Activated B cell treated with CpG ODN at 0.5 μM for 24 hours (primary cell): ENCODE measurements at places on chromosomes 16 and 17. TPM values are rescaled to one million over a fixed set of nuclear protein-coding genes. Genes with fewer than 3 reads are reported as not detected.

- H3K4me3 ChIP-seq: no peak overlapping the region
- DNase-seq: no peak
- no peaks in the 10 kb centered on the region for H3K36me3 ChIP-seq
- H3K4me1 ChIP-seq: peaks cover 5% of the 10 kb centered on the region
- no peak overlapping the region for H3K27ac ChIP-seq
These were observed 101.8 kb upstream of the TNRC6C start for GRCh38 chr17:77856551-77857305.

- H3K4me3 ChIP-seq: no peak overlapping the region
- no peak for DNase-seq
- no peak overlapping the region for H3K27ac ChIP-seq
- no peaks in the 10 kb centered on the region for H3K36me3 ChIP-seq
- peaks cover 41% of the 10 kb centered on the region for H3K27me3 ChIP-seq
These were observed 36.7 kb downstream of the SALL1 start for GRCh38 chr16:51114382-51114781.

DNA sequence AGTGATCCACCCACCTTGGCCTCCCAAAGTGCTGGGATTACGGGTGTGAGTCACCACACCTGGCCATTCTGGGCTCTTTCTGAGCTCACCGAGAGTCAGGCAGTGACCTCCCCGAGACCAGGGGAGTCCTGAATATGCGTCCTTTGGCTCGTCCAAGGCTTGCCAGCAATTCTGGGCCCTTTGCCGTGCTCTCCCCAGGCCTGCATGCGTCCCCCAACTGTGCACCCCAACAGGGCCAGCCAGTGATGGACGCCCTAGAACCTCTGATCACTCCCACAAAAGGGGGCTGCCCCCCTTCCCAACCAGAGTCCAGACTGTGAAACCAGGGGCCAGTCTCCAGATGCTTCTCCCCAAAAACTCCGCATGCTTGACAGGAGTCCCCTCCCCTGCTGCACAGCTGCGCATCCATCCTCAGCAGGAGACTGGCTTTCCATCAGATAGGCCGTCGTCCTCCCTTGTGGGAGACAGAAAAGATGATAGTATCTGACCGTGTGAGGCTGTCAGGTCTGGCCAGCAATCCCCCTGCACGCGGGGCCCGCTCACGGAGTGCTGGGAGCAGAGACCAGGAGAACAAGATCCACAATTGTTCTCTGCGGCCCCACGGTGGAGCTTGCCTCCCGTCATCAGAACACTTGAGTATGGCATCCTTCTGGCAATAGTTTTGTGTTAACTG, 15.5 kb downstream of the HS3ST6 start:
- H3K27ac ChIP-seq: no peak overlapping the region
- no peak for DNase-seq
- H3K27me3 ChIP-seq: peaks cover 11% of the 10 kb centered on the region
- no peaks in the 10 kb centered on the region for H3K4me1 ChIP-seq
- H3K4me3 ChIP-seq: no peak overlapping the region

DNA sequence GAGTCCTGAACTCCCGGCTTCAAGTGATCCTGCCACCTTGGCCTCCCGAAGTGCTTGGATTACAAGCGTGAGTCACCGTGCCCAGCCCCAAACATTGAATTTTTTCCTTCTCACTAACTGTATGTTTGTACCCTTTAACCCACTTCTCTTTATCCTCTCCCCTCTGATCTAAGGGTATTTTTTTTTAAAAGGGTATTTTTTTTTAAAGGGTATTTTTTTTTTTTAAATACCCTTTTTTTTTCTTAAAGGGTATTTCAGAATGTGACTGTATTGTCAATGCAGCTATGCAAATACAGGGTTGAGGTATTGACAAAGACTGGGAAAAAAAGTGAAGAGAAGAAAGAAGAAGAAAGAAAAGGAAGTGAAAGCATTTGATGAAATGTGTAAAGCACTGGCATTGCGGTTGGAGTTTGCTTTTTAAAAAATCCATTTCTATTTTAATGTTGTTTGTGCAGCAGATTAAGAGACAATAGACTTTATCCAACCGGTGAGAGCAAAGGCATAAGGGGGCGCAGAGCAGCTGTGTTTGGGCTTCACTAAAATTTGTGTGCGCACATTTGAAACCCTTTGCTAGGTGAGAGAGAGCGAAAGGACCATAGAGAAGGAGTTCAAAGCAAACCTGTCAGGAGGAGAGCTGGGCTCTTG, 42.4 kb downstream of the SYT17 start:
- H3K4me1 ChIP-seq: peaks cover 74% of the 10 kb centered on the region
- DNase-seq: no peak
- H3K27me3 ChIP-seq: no peaks in the 10 kb centered on the region
- peak overlapping the region; percentile 73 for H3K4me3 ChIP-seq
- peaks cover 15% of the 10 kb centered on the region for H3K36me3 ChIP-seq

GRCh38 chr17:57949649-57950048, 5.6 kb downstream of the CUEDC1 start:
- peaks cover 41% of the 10 kb centered on the region for H3K27me3 ChIP-seq
- H3K4me3 ChIP-seq: no peak overlapping the region
- H3K27ac ChIP-seq: no peak overlapping the region
- H3K4me1 ChIP-seq: peaks cover 46% of the 10 kb centered on the region

DNA sequence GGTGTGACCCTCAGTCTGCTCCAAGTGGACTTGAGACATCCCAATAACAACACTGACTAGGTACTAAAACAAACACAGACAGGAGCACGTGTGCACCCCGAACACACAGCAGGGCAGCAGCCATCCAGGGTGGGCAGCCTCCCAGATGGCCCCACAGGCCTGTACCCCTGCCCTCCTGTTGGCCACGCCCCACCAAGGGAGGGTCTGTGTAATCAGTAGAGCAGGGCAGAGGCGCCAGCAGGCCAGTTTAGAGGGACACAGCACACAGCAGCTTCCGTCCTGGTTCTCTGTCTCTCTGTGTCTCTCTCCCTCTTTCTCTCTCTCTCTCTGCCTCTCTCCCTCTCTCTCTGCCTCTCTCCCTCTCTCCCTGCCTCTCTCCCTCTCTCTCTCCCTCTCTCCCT, 21.4 kb downstream of the ACTG1 start:
- H3K4me3 ChIP-seq: no peak overlapping the region
- H3K4me1 ChIP-seq: peaks cover 7% of the 10 kb centered on the region
- no peak for DNase-seq
- H3K27me3 ChIP-seq: peaks cover 9% of the 10 kb centered on the region
- H3K36me3 ChIP-seq: no peaks in the 10 kb centered on the region
- H3K27ac ChIP-seq: no peak overlapping the region

GRCh38 chr17:51730303-51731050, 428.0 kb downstream of the CA10 start:
- DNase-seq: no peak
- H3K27me3 ChIP-seq: peaks cover 3% of the 10 kb centered on the region
- H3K4me1 ChIP-seq: no peaks in the 10 kb centered on the region
- H3K27ac ChIP-seq: no peak overlapping the region
- no peak overlapping the region for H3K4me3 ChIP-seq

GRCh38 chr16:70428178-70428998, 10.5 kb downstream of the ST3GAL2 start:
- H3K4me1 ChIP-seq: peaks cover 71% of the 10 kb centered on the region
- peak overlapping the region; percentile 81 for H3K27ac ChIP-seq
- no peaks in the 10 kb centered on the region for H3K27me3 ChIP-seq
- H3K36me3 ChIP-seq: peaks cover 11% of the 10 kb centered on the region

GRCh38 chr17:40139566-40140058, 725 bp upstream of the CASC3 start:
- peak overlapping the region; percentile 92 for H3K27ac ChIP-seq
- H3K4me3 ChIP-seq: peak overlapping the region; percentile 93
- peaks cover 46% of the 10 kb centered on the region for H3K36me3 ChIP-seq
- peak; percentile 20 for DNase-seq
- H3K27me3 ChIP-seq: no peaks in the 10 kb centered on the region
- peaks cover 29% of the 10 kb centered on the region for H3K4me1 ChIP-seq

- DNase-seq: no peak
- no peak overlapping the region for H3K4me3 ChIP-seq
- no peak overlapping the region for H3K27ac ChIP-seq
- H3K4me1 ChIP-seq: peaks cover 5% of the 10 kb centered on the region
- peaks cover 78% of the 10 kb centered on the region for H3K36me3 ChIP-seq
These were observed 12.5 kb downstream of the SLC43A2 start for GRCh38 chr17:1616101-1616500.

DNA sequence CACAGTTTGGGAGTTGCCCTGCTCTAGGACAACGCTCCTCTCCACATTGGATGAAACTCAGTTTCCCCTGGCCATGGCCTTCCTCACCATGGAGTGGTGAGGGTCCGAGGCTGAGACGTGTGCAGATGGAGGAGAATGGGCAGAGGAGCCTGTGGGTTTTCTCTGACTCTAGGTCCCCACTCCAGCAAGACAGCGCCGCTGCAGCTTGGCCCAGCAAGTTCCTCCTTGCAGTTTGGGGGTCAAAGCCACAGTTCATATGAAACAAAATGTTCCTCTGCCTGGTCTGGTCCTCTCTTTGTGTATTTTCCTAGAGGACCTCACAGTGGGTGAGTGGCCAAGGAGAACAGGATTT, 2.3 kb downstream of the C16orf54 start:
- H3K36me3 ChIP-seq: peaks cover 44% of the 10 kb centered on the region
- H3K4me3 ChIP-seq: peak overlapping the region; percentile 50
- H3K27me3 ChIP-seq: no peaks in the 10 kb centered on the region
- H3K27ac ChIP-seq: peak overlapping the region; percentile 70

GRCh38 chr16:57742543-57742942, 7.0 kb downstream of the KATNB1 start:
- DNase-seq: no peak
- H3K27ac ChIP-seq: no peak overlapping the region
- H3K36me3 ChIP-seq: peaks cover 8% of the 10 kb centered on the region
- no peak overlapping the region for H3K4me3 ChIP-seq
- peaks cover 2% of the 10 kb centered on the region for H3K4me1 ChIP-seq

DNA sequence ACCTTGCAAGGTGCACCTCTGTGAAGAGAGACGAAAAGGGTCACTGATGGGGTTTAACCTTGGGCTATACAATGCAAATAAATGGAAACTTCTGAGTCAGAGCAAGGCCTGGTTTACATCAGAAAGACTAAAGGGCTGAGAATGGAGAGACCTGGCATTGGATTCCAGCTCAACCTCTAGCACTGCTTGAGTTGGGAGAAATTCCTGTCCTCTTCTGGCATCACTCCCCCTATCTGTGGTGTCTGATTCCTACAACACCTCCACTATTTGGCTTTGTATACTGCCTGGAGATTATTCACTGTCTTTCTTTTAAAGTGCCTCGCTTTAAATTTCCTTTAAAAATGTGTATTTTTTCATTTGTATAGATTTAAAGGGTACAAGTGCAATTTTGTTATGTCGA, 68.8 kb downstream of the GPR139 start:
- no peaks in the 10 kb centered on the region for H3K27me3 ChIP-seq
- no peak overlapping the region for H3K4me3 ChIP-seq
- no peak overlapping the region for H3K27ac ChIP-seq

GRCh38 chr16:28596115-28596630, 677 bp downstream of the SULT1A2 start:
- H3K27me3 ChIP-seq: no peaks in the 10 kb centered on the region
- H3K4me1 ChIP-seq: no peaks in the 10 kb centered on the region
- peaks cover 17% of the 10 kb centered on the region for H3K36me3 ChIP-seq
- H3K4me3 ChIP-seq: no peak overlapping the region
- no peak for DNase-seq

- H3K4me3 ChIP-seq: no peak overlapping the region
- DNase-seq: no peak
- no peaks in the 10 kb centered on the region for H3K27me3 ChIP-seq
- peaks cover 55% of the 10 kb centered on the region for H3K36me3 ChIP-seq
- H3K27ac ChIP-seq: no peak overlapping the region
These were observed 10.3 kb downstream of the PHAF1 start for GRCh38 chr16:67120025-67120424.

DNA sequence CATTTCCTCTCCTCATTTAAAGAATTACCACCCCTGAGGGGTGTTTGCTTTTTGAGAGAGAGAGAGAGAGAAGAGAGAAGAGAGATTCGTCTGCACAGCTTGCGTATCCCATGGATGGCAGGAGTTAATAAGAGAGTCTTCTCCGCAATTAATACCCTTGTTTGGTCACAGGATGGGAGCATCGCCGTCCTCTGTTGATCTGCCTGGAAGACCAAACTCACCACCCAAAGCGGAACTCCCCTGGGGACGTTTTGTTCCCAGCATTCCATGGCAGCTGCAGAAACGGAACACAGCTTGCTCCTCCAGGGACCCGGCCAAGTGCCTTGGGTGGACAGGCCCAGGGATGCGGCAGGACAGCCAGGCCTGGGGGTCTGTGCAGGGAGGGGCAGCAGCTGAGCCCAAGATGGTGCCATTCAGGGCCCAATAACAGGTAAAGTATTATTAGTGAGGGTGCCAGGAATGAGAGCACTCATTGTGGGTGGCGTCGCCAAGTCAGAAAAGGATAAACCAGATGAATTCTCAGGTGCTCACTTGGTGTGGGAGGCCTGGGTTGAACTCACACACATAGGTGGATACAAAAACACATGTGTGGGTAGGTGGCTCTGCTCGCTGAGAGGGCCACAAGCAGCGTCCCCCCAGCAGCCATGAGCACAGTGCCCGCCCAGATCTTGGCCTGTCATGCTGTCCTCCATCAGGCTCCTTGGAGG, 83.1 kb downstream of the NT5M start:
- H3K4me1 ChIP-seq: no peaks in the 10 kb centered on the region
- no peak overlapping the region for H3K27ac ChIP-seq
- H3K36me3 ChIP-seq: no peaks in the 10 kb centered on the region
- DNase-seq: no peak
- H3K4me3 ChIP-seq: no peak overlapping the region
- peaks cover 12% of the 10 kb centered on the region for H3K27me3 ChIP-seq

- peaks cover 8% of the 10 kb centered on the region for H3K27me3 ChIP-seq
- H3K4me1 ChIP-seq: peaks cover 13% of the 10 kb centered on the region
- H3K36me3 ChIP-seq: no peaks in the 10 kb centered on the region
These were observed 47.6 kb downstream of the C17orf67 start for GRCh38 chr17:56785997-56786680.

DNA sequence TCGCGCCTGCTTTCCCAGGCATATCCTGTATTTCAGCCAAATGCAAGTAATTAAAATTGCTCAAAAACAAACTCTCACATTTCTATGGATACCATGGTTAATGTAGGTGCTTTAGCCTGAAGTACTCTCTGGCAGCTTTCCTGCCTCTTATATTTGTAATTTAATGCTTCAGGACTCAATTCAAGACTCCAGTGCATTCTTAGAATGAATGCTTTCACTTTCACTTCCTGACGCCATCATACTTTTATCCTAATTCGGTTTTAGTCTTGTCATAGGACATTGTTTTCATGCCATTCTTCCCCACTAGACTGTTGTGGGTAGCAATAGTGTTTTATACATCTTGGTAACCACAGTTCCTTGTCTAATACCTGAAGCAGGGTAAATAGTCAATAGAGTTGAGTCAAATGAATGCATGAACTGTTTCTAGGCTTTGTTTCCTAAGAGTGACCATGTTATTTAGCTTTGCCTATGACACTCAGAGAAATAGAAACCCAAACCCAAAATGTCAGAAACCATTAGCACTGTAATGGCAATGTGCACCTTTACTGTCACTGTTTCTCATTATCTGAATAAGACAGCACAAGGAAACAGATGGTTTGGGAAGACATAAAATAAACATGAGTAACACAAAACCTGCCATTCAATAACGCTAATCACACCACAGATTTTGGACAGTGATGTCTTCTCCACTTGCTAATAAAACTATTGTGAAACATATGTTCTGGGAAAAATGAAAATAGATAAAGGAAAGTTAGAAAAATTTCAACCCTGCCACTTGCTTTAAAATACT, 705.5 kb downstream of the CDH11 start:
- no peak overlapping the region for H3K4me3 ChIP-seq
- no peak for DNase-seq
- no peaks in the 10 kb centered on the region for H3K36me3 ChIP-seq
- H3K27ac ChIP-seq: no peak overlapping the region

Gene ALDOA
- 611 and 613 TPM in 2 replicates for total RNA-seq

Gene MRC2
- 0.10 and 0.11 TPM in 2 replicates for total RNA-seq

Gene NGFR
- 1.2 and 1.3 TPM in 2 replicates for total RNA-seq

Gene BAIAP3
- total RNA-seq: 6.5 and 8.5 TPM in 2 replicates

Gene TOM1L1
- not detected in 2 replicates for total RNA-seq

Gene ALKBH5
- total RNA-seq: 72.8 and 74.6 TPM in 2 replicates

Gene C17orf50
- not detected in 2 replicates for total RNA-seq

Gene MARVELD3
- not detected in 2 replicates for total RNA-seq
